ENCODE measurements at places on chromosomes 11 and 22.
A peak's percentile ranks its signal among the peaks of the same experiment; 100 is the strongest.

DNA sequence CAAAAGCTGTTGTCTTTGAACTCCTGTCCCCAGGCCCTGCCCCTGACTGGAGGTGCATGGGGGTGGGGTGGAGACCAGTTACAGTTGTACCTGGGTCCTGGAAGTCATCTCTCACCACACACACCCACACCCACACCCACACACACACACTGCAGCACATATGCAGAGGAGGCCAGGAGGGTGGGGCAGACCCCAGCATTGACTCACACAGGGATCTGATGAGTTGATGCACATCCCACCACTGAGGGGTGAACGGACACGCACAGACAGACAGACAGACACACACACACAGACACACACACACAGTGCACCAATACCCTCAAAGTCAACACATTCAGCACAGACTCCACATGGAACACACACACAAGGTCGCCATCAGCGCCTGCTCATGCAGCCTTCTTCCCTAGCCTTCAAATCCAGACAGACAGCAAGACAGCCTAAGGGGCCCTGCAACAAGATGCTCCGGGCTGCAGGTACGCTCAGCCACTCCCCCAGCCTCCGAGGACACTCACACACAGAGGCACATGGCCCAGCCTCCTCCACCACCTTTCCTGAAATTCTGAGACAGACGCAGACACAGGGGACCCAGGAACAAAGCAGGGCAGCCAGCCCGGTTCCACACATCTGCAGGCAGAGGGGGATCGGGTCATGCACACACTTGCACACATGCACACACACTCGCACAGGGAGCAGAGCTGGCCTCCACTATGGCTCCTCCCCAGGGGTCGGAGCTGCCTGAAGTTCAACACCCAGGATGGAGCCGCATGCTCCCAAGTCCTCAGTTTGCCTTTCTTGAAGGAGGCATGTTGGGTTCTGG, 26.5 kb downstream of the SYT7 start:
- H3K27ac ChIP-seq: no peak overlapping the region
- no peaks in the 10 kb centered on the region for H3K36me3 ChIP-seq
- peaks cover 9% of the 10 kb centered on the region for H3K4me1 ChIP-seq
- DNase-seq: no peak
- no peaks in the 10 kb centered on the region for H3K27me3 ChIP-seq
- no peak overlapping the region for H3K4me3 ChIP-seq

DNA sequence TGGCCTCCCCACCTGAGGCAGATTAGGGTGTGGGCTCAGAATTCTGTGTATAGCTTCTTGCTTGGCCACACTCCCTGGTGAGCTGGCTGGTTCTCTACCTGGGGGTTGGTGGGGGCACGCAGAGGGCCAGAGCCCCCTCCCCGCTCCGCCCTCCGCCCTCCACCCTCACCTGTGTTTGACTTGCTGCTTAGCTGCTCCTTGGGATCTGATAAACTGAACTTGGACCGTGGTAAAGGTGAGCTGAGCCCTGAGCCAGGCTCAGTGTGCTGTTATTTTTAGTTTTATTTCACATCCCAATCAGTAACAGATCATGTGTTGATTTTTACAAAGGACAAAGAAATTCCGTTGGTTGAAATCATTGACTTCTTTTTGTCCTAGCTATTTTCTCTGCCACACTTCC, 2.0 kb downstream of the OVOL1 start:
- no peak for DNase-seq
- H3K4me1 ChIP-seq: peaks cover 49% of the 10 kb centered on the region
- H3K27ac ChIP-seq: peak overlapping the region; percentile 33
- H3K36me3 ChIP-seq: no peaks in the 10 kb centered on the region

GRCh38 chr11:86246293-86246675, 1.7 kb downstream of the EED start:
- no peak for DNase-seq
- H3K27ac ChIP-seq: no peak overlapping the region
- H3K36me3 ChIP-seq: peaks cover 3% of the 10 kb centered on the region
- peaks cover 64% of the 10 kb centered on the region for H3K4me1 ChIP-seq

DNA sequence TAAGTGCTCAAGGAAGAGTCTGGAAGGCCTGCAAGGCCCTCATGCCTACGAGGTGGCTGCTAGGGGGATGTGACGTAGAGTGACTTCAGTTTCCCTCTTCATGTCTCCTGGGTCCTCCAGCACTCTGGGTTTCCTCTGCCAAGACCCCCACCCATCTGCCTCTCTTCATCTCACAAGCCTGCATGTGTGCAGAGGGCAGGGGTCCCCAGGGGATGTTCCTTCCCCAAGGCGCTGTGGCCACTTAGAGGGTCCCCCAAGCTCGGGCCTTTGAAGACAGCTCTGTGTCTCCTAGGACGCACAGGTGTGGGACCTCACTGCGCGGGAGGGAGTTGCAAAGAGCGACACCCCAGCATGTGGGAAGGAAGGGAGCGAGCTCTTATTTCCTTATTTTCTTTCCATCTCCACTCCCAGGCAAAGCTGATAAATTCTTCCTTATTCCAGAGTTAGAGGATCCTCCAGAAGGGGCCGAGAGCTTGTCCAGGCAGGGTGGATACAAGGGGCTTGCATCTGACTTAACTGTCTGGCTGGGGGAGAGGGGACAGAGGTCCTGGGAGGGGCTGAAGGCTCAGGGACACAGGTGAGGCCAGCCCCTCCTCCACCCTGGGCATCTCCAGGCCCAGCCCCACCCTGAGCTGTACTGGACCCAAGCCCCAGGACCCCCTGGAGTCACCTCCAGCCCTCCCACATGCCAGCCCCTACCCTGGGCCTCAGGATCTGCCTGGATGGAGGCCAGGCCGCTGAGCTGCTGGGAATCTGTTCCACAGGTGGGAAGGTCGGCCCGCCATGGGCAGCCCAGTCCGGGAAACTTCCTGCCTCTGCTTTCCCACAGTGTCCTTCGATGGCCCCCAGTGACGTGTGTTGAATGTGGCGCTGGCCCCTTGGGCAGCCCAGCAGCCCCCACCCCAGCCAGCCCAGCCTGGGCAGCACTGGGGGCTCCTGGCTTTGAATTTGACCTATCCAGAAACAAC, 59.7 kb upstream of the KCNQ1OT1 start:
- no peak overlapping the region for H3K4me3 ChIP-seq
- H3K27me3 ChIP-seq: no peaks in the 10 kb centered on the region
- no peak overlapping the region for H3K27ac ChIP-seq
- H3K4me1 ChIP-seq: no peaks in the 10 kb centered on the region
- no peak for DNase-seq

GRCh38 chr11:63032457-63032856, 16.8 kb upstream of the SLC22A8 start:
- H3K4me1 ChIP-seq: no peaks in the 10 kb centered on the region
- no peaks in the 10 kb centered on the region for H3K27me3 ChIP-seq
- no peak overlapping the region for H3K27ac ChIP-seq
- H3K36me3 ChIP-seq: no peaks in the 10 kb centered on the region
- H3K4me3 ChIP-seq: no peak overlapping the region
- DNase-seq: no peak

DNA sequence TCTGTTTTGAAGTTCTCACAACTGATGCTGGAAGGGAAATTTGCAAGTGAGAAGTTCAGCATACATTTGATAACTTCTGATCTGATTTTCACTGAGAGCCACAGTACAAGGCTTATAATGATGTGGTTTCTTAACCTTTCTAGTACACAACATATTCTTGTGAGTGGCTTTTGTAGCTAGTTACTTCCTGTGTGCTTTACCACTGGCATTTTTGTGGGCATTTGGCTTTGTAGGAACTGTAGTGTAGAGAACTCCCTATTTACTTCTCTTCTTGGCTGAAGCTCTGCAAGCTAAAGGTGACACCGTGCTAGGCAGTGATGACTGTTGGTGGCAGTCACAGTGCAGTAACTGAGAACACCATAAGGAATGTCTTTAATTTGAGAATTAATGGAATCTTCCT, 14.9 kb downstream of the USP47 start:
- no peak overlapping the region for H3K27ac ChIP-seq
- H3K4me1 ChIP-seq: peaks cover 86% of the 10 kb centered on the region
- DNase-seq: no peak
- no peaks in the 10 kb centered on the region for H3K27me3 ChIP-seq
- H3K36me3 ChIP-seq: no peaks in the 10 kb centered on the region
- no peak overlapping the region for H3K4me3 ChIP-seq

DNA sequence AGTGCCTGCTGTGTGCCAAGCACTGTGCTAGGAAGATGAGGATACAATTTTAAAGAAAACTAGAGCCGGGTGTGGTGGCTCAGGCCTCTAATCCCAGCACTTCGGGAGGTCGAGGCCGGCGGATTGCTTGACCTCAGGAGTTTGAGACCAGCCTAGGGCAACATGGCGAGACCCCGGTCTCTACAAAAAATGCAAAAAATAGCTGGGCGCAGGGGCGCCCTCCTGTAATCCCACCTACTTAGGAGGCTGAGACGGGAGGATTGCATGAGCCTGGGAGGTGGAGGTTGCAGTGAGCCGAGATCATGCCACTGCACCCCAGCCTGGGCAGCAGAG, 8.3 kb downstream of the TPBGL start:
- no peak overlapping the region for H3K27ac ChIP-seq
- no peaks in the 10 kb centered on the region for H3K4me1 ChIP-seq
- no peaks in the 10 kb centered on the region for H3K36me3 ChIP-seq
- no peaks in the 10 kb centered on the region for H3K27me3 ChIP-seq
- DNase-seq: no peak

- DNase-seq: no peak
- H3K27me3 ChIP-seq: no peaks in the 10 kb centered on the region
- H3K4me1 ChIP-seq: peaks cover 12% of the 10 kb centered on the region
- no peak overlapping the region for H3K27ac ChIP-seq
- H3K4me3 ChIP-seq: no peak overlapping the region
- H3K36me3 ChIP-seq: peaks cover 32% of the 10 kb centered on the region
Observed at GRCh38 chr11:34150494-34151151, 45.2 kb downstream of the NAT10 start.

GRCh38 chr22:19880786-19881569, 26.3 kb upstream of the GNB1L start:
- no peaks in the 10 kb centered on the region for H3K27me3 ChIP-seq
- no peaks in the 10 kb centered on the region for H3K36me3 ChIP-seq
- no peak overlapping the region for H3K4me3 ChIP-seq
- no peak overlapping the region for H3K27ac ChIP-seq

DNA sequence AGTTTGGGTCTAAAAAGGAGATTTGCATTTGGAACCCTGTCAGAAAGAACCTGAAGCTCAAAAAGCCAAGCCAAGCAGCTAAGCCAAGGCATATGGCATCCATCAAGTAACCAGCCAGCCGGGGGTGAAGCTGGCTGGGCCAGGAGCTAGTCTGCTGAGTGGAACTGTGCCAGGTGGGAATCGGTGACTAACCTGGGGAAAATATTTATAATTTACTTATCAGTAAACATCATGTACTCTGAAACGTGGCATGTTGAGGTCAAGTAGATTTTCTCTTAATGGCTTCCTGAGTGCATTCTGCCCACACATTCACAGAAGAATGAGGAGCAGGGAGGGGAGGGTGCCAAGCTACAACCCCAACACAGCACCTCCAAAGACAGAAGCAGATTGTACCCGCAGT, 70.5 kb upstream of the SESN3 start:
- H3K36me3 ChIP-seq: no peaks in the 10 kb centered on the region
- H3K4me1 ChIP-seq: no peaks in the 10 kb centered on the region
- no peak overlapping the region for H3K4me3 ChIP-seq
- no peak overlapping the region for H3K27ac ChIP-seq
